NCI-H446 (cell line): ENCODE measurements at places on chromosomes 7 and 10.

GRCh38 chr10:3040069-3040468 is 27.3 kb upstream of the PFKP start:
- no peak for DNase-seq

DNA sequence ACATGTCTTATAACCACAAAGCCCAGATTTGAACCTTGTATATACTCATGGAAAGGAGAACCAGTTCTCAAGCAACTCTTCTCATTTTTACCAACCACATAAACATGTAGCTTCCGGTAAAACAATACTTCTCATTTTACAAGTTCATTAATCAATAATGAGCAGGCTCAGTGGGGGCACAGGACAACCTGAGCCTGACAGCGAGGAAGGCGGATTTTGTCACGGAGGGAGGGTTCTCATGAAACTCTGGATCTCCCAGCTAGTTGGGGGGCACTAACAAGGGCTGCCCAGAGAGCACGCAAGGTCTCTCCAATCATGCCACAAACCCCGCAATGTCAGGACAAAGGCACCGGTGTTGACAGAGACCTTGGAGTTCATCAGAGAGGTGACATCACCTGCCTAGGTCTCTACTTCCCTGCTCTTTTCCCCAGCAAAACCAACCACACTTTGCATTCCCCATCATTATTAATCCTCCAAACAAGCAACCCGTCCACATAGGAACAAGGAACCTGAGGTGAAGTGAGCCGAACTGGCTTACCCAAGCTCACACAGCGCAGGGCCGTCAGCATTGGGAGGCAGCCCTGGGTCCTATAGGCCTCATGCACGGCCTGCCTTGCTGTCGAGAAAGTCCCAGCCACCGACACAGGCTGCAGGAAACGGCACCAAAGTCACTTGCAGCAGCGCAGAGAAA is 192.1 kb upstream of the KLF14 start:
- DNase-seq: no peak

DNA sequence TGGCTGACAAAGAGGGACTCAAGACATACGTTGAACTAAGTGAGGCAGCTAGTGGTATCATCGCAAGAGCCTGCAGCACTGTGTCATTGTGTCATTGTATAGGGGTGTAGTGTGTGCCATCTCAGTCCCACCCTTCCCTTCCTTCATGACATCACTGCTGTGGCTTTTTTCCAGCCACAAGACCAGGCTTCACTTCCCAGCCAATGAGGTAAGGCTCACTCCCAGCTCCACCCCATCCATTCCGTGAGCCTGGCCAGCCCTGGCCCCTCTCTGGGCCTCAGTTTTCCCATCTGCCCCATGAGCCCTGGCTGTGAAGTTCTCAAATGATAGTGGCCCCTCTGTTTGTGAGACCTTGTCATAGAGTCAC is 134.3 kb upstream of the ZMIZ1 start:
- DNase-seq: no peak

DNA sequence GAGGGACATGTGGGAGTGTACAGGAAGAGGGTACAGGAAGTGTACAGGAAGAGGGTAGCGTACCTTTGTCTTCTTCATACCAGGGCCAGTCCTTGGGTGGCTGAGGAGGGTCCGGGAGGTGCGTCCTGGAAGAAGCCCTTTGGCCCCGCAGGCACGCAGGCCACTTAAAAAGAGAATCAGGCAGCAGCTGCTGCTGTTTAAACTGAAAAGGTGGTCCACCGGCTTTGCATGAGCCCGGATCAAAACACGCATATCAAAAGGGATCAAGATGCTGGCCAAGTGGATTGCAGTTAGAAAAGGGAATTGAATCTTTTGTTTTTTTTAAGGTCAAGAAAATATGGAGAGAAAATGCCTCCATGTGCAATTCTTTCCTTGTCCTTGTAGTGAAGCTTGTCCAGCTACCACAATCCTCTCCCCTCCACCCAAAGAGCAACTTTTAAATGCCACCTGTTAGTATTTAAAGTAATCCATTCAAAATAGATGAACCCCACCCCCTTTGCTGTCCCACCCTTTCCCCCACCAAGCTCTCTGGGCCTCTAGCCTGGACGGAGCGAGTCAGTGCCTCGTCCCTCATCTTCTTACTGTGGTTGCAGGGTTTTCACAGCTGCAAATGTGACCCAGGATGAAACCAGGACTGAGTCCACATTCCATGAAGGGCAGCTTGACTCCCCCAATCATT is 142.8 kb downstream of the GLCCI1 start:
- no peak for DNase-seq

- no peak for DNase-seq
Observed at GRCh38 chr10:62990126-62990525, 143.0 kb upstream of the NRBF2 start.

DNA sequence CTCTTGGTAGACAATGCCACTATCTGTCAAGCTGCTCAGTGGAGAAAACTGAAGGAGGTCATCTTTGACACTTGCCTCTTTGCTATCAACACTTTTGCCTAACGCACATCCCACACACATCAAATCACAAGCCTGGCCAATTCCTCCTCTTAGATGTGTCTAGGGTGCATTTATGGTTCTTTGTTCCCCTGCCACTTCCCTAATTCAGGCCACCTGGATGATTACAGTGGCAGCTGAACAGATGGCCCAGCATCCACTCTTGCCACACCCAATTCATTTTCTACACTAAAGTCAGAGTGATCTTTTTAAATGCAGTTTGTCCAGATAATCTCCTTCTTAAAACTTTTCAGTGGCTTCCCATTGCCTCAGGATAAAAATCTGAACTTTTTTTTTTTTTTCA is 58.6 kb downstream of the LAMB4 start:
- DNase-seq: no peak

DNA sequence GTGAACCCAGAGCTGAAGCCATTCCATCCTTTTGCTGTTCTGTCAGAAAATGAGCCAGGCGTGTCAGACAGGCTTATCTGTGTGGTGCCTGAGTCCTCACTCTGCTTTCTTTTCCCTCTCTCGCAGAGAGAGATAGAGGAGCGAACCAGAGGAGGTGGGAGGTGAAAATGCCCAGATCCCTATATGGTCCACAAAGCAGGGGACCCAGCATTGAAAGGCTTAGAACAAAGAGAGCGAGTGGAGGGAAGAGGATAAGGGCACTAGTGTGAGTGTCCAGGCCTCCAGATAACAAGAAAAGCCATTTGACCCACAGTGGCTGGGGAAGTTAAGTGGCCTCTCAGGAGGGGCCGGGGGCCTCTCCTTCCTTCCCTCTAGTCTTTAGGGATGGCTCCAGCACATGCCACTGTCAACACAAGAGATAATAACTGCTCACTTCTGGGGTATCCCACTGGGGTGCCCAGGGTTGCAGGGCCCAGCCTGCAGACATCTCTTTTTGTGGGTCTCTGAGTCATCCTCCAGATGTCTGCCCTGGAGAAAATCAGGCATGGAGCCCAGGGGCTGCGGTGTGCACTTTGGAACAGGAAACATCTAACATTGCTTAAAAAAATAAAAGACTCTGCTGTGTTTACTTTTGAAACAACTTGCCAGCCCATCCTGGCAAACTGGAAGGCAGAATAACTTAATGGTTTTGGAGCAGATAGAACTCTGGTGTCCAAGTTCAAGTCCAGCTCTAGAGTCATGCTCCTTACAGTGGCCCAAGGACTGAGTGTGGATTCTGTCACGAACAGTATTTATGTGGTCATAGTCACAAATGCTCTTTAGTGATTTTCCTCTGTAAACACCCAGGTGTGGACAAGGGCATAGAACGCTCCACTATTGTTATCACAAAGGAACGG is 189.5 kb downstream of the CXCL12 start:
- DNase-seq: no peak

DNA sequence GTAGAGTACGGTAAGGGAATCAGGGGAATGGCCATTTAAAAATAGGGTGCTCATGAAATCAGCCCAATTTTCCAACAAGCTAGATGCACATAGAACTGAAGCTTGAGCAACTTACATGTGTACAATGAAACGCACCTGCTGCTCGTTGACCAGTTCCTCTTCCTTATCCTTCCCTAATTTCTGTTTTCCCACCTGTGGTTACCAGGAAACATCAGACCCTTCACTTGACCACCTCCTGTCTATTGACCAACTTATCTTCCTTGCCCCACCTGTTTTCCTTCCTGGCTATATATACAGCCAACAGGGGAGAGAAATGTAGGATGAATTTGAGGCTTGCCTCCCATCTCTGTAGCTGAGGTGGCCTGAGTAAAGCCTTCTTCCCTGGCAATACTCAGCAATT is 37.8 kb upstream of the RAPGEF5 start:
- DNase-seq: no peak

GRCh38 chr10:5089865-5090264 is 4.3 kb upstream of the AKR1C3 start:
- no peak for DNase-seq

GRCh38 chr7:18224138-18224537 is 196.5 kb upstream of the PRPS1L1 start:
- no peak for DNase-seq

GRCh38 chr10:78283069-78283682 is 249.5 kb downstream of the RPS24 start:
- no peak for DNase-seq

DNA sequence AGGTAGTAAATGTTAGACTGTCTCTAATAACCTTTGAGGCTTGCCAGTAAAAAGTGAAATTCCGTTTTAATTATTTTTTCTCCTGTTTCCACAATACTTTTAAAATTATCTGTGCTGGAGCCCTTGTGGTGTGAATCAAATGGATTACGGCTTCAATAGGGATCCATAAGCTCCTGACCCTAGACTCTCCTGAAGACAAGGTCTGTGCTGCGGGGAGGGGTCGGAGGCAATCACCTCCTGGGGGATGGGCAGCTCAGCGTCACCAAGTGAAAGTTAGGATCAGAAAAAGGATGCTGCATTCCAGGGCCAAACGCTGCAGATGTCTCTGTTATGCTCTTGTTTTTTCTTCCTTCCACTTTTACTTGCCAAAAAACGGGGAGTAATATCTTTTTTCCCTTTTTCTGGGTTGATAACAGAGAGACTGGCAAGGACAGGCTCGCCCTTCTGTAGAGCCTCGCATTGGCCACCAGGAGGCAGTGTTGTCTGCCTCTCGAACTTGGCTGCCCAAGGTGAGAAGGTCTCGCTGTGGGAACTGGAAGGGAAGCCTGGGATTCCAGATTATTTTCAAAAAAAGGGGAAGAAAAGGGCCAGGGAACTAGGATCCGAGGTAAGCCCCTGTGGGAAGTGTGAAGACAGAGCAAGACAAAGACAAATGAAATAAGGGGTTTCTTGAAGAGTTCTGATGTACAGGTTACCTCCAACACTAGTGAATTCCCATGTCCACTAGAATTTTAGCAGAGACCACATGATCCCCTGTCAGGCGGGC is 621.9 kb downstream of the ACTR3B start:
- DNase-seq: no peak

- no peak for DNase-seq
Observed at GRCh38 chr7:20240080-20240926, 23.1 kb upstream of the MACC1 start.

DNA sequence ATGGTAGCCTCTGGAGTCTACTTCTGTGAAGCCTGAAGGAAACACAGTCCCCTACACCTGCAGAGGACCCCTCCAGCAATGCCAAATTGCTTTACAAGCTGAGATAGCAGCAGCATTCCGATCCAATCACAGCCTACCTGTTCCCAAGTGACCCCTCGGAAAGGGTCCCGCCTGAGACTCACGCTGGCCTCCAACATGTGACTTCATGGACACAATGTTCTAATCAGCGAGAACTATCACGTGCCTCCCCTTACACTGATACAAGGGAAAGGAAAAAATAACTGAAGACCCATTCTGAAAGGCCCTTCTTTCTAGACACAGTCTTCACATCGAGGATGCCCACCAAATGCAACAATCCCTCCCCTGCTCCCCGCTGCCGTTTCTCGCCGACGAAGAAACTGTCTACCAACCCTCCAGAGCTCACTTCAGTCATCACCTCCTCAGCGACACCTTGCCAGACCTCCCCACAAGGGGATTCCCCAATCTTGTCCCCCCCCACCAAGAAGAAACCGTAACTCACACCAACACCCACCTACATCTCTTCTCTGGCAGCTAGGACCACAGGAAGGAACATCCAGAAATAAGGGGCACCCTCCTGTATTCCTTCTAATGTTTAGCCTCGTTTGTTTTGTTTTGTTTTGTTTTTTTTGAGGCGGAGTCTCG is 1.8 kb downstream of the SNX8 start:
- no peak for DNase-seq

GRCh38 chr10:128625926-128626325 is 499.7 kb upstream of the MKI67 start:
- DNase-seq: no peak

- DNase-seq: no peak
Observed at GRCh38 chr7:115269486-115269885, 347.6 kb downstream of the MDFIC start.

DNA sequence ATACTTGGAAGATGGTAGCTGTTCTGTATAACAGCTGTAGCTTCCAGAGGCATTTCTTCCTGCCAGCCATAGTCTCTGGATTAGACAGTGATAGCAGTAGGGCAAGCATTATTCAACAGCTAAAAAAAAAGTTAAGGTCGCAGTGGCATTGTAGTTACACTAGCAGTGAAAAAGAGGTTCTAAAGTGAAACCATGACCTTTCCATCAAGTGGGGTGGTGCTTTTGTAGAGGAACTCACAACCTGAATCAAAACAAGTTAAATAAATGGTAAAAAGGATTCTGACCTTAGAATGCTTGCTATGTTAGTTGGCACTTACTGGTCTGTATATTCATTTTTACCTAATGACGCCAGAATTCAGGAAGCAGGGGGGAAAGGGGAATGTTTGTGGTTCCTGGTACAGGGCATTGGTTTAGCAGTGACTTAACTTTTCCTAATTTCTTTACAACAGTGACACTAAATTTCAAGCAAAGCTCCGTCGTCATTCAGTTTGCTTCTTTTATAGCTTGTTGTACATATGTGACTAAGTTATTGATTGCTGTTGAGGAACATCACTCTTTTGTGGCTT is 55.0 kb downstream of the GBF1 start:
- no peak for DNase-seq

- DNase-seq: no peak
Observed at GRCh38 chr10:130003166-130003565, 39.1 kb upstream of the EBF3 start.

DNA sequence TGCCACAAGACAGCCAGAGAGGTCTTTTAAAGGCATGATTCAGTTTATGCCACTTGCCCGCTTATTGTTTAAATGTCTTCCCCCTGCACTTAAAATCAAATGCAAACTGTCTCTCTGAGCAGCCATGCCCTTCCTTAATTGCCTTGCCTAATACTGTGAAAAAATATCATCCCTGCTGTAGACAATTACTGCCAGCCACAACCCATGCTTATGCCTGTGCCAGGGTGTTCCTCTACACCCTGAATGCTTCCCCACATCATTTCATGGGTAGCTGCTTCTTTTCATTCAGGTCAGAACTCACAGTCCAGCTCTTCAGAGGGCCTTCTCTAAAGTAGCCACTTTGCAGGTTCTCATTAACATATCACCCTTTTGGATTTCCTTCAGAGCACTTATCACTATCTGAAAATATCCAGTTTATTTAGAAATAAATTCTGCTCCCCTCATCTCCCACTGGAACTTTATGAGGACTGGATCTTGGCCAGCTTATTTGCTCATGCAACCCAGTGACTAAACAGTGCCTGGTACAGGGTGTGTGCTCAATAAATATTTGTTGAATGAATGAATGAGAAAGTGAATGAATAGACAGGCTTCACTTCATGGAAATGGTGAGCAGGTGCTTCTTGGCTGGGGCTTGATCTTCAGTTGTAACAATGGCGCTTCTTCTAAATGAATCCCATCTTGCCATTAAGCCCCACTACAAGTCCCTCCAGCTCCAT is 162.4 kb upstream of the MDFIC start:
- DNase-seq: no peak

GRCh38 chr7:85111761-85112160 is 75.1 kb downstream of the SEMA3D start:
- DNase-seq: no peak
